Naive thymus-derived CD4-positive, alpha-beta T cell (primary cell): ENCODE measurements at places on chromosomes 1 and 21.

GRCh38 chr1:234553240-234554188 lies 56.5 kb downstream of the IRF2BP2 start:
- no peak for DNase-seq

DNA sequence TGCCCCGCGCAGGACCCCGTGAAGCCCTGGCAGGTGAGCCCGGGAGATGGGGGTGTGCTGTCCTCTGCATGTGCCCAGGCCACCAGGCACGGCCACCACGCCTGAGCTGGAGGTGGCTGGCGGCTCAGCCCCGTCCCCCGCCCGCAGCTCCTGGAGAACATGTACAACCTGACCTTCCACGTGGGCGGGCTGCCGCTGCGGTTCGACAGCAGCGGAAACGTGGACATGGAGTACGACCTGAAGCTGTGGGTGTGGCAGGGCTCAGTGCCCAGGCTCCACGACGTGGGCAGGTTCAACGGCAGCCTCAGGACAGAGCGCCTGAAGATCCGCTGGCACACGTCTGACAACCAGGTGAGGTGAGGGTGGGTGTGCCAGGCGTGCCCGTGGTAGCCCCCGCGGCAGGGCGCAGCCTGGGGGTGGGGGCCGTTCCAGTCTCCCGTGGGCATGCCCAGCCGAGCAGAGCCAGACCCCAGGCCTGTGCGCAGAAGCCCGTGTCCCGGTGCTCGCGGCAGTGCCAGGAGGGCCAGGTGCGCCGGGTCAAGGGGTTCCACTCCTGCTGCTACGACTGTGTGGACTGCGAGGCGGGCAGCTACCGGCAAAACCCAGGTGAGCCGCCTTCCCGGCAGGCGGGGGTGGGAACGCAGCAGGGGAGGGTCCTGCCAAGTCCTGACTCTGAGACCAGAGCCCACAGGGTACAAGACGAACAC lies 1.8 kb downstream of the TAS1R3 start:
- DNase-seq = no peak

- peak; percentile 23 for DNase-seq
These were observed 25.6 kb downstream of the PADI3 start for GRCh38 chr1:17274186-17275170.

DNA sequence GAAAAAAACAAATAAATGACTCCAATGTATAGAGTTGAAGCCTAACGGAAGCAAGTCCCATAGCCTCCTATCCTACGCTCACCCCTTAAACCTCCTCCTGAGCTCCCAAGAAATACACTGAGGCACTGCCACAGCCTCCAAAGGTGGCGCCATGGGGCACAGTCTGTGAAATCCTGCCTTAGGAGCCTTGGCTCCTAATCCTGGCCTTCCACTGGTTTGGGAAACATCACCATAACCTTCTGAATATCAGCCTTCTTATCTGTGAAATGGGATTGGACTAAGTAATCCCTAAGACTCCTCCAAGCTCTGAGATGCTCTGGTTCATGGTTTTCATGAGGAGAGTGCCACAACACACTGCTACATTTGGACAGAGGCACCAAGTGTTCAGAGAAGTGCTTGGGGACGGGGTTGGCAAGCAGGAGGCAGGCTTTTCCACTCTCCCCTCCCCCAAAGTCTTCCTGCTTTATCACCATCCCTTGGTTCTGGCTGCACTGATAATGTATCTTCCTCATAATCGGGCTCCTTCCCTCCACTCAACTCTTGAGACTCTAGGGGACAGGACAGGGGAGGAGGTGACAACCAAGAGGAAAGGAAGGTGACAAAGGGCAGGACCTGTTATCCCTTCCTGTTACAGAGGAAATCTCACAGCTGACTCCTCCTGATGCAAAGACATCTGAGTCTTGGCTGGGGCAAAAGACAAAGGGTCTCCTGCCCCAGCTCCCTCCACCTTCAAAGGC lies 2.7 kb downstream of the SLAMF7 start:
- no peak for DNase-seq

- DNase-seq = no peak
These were observed 101.8 kb upstream of the ERG start for GRCh38 chr21:38600106-38600505.

- no peak for DNase-seq
These were observed 201.1 kb downstream of the OMA1 start for GRCh38 chr1:58345215-58346035.

DNA sequence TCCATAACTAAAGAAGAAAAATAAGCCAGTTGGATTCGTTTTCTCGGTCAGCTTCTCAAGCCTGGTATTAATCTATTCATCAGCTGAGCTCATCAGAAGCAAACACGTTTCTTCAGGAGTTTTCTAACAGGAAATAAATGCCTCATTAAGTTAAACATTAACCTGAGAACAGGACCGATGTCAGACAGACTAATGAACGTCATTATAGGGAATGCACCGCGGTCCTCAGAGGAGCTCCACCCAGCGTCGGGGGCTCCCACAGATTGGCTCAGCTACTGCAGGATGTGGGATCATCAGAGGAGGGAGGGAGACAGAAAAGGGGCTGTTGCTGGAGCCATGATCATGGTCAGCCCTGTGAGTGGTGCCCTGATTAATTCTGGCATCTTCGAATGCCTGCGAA lies 615.4 kb downstream of the PTPRU start:
- no peak for DNase-seq
